ENCODE measurements at places on chromosomes 7 and 10.

DNA sequence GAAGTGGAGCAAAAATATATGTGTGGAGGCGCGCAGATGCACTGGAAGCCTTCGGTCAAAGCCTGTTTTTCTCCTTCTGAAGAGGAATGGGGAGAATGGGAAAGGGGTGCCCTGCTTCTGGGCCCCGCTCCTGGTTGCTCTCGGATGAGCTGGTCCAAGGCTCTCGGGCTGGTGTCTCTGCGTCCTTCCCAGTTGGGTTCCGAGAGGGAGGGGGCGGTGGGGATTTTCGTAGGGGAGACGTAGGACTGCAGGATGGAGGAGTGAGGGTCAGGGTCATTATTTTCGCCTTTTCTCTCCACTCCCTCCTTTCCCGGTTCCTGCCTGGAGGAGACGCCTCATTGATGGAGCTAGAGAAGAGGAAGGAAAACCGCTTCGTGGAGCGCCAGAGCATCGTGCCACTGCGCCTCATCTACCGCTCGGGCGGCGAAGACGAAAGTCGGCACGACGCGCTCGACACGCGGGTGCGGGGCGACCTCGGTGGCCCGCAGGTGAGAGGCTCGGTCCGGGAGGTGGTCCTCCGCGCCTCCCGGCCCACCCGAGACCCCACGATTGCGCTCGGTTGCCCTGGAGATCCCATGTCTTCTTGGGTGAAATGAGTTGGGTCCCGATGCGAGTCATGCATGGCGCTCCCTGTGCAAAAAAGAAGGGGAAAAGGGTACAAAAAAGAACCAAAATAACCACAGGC lies 790 bp downstream of the ADAM22 start:
- peak; percentile 81 for DNase-seq

DNA sequence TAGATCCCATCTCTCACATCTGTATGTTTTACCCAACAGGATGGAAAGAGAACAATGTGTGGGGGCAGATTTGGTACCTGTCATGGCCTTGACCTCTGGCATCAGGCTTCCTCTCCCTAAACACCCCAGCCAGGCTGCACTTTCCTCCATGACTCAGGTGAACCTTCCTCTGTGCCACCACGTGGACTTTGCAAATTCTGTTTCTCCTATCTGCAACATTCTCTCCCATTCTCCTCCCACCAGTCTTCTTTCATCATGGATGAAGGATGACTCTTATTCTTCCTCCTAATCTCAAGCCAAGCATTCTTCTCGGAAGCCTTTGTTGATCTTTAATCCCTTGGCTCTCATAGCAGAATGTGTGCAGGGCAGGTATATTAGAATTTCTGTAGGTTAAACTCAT lies 355.4 kb downstream of the KCNMA1 start:
- no peak for DNase-seq

GRCh38 chr7:39535064-39535463 lies 31.1 kb upstream of the YAE1 start:
- DNase-seq = no peak

DNA sequence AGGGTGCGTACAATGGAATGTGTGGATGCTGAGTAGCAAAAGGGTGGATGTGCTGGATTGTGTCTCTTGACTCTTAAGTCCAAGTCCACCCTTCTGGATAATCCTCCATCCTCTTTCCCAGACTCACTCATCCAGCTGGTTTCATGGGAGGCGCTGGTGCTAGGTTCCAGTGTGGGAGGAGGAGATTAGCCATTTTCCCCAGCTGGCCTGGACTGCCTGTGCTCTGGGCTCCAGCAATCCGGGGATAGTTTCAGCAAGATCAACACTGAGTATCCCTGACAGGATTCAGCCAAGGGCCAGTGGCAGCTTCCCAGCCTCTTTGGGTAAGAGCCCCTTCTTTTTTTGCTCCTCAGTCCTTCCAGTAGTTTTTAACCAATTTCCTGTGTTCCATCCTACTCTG lies 21.6 kb upstream of the TRIL start:
- DNase-seq = no peak

Data from spleen (tissue), 13 donors.